Nephron progenitor cell (in vitro differentiated cells): ENCODE measurements at places on chromosomes 16 and 17.

GRCh38 chr17:51802544-51802943, 356.0 kb downstream of the CA10 start:
- H3K27ac ChIP-seq = no peak overlapping the region
- H3K4me1 ChIP-seq = no peaks in the 10 kb centered on the region
- H3K4me3 ChIP-seq = no peak overlapping the region
- no peaks in the 10 kb centered on the region for H3K36me3 ChIP-seq
- no peak for DNase-seq

DNA sequence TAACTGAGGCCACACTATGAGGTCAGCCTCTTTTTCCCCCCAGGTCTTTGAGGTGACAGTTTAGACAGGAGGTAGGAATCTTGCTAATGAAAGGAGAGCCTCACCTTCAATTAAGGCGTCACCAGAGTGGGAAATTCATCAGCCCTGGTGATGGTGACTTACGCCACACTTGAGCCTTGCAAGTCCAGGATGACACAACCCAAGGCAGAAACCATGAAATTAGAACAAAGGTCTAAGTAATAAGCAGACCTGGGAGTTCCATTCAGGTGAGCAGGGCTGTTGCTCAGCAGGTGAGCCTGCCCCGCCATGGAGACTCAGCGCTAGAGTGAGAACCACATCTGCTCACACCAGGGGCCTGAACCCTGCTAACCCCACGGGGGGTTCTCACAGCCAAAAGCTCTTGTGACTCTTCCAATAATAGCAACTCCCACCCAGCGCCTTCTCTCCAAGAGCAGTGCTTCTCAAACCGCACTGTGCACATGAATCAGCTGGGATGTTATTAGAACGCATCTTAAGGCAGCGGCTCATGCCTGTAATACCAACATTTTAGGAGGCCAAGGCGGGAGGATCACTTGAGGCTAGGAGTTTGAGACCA, 28.7 kb upstream of the KIFC3 start:
- DNase-seq = no peak
- H3K36me3 ChIP-seq = no peaks in the 10 kb centered on the region
- H3K4me3 ChIP-seq = no peak overlapping the region
- no peak overlapping the region for H3K27ac ChIP-seq
- H3K27me3 ChIP-seq = peaks cover 14% of the 10 kb centered on the region

DNA sequence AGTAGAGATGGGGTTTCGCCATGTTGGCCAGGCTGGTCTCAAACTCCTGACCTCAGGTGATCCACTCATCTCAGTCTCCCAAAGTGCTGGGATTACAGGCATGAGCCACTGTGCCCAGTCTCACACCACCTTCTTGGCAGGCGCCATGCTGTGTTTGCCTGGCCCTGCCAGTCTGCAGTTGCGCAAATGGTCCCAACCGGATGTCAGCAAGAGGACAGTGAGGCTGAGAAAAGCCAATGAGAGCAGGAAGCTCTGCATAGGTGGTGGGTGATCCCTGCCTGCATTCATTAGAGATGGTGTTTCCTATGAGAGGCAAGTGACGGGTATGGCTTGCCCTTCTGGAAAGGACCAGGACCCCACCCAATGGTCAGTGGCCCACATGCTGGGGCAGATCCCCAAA, 59.3 kb downstream of the PECAM1 start:
- no peaks in the 10 kb centered on the region for H3K36me3 ChIP-seq
- peaks cover 15% of the 10 kb centered on the region for H3K27me3 ChIP-seq
- H3K4me1 ChIP-seq = peaks cover 20% of the 10 kb centered on the region

DNA sequence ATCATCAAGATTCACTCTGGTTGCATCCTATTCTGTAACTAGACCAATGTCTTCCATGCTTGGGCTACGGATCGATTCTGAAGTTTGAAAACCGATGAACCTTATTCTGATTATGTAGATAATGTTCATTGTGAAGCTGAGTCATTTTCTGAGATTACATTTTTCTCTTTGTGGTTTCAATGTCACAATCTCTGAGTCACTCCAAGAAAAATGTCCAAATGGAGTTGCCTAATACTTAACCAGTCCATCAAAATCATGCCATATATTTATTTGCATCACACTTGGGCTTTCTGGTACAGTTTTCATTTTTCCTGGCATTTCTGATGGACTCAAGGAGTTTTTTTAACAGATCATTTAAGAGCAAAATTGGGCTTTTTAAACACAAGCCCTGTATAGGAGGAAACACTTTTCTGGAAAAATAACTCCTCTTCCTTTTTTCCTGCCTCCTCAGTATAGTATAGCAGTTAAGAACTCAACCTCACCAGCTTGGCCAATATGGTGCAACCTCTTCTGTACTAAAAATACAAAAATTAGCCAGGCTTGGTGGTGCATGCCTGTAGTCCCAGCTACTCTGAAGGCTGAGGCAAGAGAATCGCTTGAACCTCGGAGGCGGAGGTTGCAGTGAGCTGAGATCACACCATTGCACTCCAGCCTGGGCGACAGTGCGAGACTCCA, 17.5 kb downstream of the CACNG3 start:
- no peaks in the 10 kb centered on the region for H3K36me3 ChIP-seq
- no peak overlapping the region for H3K4me3 ChIP-seq
- no peak overlapping the region for H3K27ac ChIP-seq
- H3K27me3 ChIP-seq = no peaks in the 10 kb centered on the region
- DNase-seq = no peak

DNA sequence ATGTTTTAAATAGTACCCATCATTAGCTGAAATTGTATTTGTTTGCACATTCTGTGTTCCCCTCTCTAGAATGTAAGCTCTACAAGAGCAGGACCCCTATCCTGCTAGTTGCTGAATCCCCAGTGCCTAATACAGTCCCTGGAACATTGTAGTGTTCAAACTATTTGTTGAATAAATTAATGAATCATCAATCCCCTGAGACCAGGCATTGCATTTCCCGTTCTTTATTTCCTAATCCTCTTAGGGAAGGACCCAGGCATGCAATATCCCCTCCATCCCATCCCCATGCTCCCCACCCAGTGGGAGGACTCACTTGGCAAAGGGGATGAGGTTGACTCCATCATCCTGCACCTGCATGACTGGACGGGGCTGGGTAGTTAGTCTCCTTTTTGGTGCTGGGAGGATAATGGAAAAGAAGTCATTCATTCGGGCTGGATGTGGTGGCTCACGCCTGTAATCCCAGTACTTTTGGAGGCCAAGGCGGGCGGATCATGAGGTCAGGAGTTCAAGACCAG, 3.2 kb downstream of the INCA1 start:
- peaks cover 30% of the 10 kb centered on the region for H3K4me1 ChIP-seq
- no peak overlapping the region for H3K27ac ChIP-seq
- no peak overlapping the region for H3K4me3 ChIP-seq

DNA sequence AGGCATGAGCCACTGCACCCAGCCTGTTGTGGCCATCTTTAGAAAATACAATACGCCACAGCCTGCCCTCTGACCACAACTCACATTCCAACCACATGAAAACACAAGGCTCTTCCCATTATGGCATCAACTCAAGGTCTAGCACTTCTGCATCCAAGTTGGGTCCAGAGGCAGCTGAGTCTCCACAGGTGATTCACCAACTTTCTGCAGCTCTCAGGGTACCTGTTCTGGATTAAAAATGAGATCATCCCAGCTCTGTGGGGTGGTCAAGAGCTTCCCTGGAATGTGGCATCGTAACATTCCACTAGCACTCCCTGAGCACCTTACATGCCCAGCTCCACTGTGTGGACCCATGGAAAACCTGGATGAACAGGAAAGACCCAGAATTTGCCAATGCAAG, 9.9 kb upstream of the GUCY2D start:
- DNase-seq = no peak
- H3K36me3 ChIP-seq = no peaks in the 10 kb centered on the region
- H3K4me3 ChIP-seq = no peak overlapping the region
- H3K27me3 ChIP-seq = peaks cover 60% of the 10 kb centered on the region
- peaks cover 12% of the 10 kb centered on the region for H3K4me1 ChIP-seq

DNA sequence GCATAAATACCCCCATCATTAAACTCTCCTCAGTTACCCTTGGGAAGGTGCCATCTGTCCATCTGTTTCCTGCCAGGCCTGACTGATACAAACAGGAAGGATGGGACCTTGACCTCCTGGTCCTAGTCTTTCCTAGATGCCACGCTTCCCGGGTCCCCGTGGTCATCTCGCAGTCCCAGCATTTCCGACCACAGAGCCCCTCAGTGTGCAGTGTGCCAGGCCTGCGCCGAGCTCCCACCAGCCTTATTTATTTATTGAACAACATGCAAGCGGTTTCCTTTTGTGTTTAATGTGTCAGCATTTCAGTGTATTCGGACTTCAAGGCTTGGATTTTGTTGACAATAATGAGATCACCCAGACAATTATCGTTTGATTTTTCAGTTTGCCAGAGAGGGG, 45.6 kb upstream of the NKD1 start:
- H3K27me3 ChIP-seq = peaks cover 8% of the 10 kb centered on the region
- H3K36me3 ChIP-seq = no peaks in the 10 kb centered on the region
- H3K27ac ChIP-seq = no peak overlapping the region
- H3K4me3 ChIP-seq = no peak overlapping the region
- H3K4me1 ChIP-seq = peaks cover 53% of the 10 kb centered on the region

- DNase-seq = no peak
- peaks cover 22% of the 10 kb centered on the region for H3K4me1 ChIP-seq
- H3K4me3 ChIP-seq = no peak overlapping the region
- H3K27ac ChIP-seq = no peak overlapping the region
- no peaks in the 10 kb centered on the region for H3K36me3 ChIP-seq
These were observed 4.7 kb downstream of the CDH15 start for GRCh38 chr16:89176147-89176690.

GRCh38 chr16:88005181-88005581, 53.9 kb downstream of the BANP start:
- H3K4me3 ChIP-seq = no peak overlapping the region
- peaks cover 58% of the 10 kb centered on the region for H3K36me3 ChIP-seq
- peaks cover 4% of the 10 kb centered on the region for H3K27me3 ChIP-seq

DNA sequence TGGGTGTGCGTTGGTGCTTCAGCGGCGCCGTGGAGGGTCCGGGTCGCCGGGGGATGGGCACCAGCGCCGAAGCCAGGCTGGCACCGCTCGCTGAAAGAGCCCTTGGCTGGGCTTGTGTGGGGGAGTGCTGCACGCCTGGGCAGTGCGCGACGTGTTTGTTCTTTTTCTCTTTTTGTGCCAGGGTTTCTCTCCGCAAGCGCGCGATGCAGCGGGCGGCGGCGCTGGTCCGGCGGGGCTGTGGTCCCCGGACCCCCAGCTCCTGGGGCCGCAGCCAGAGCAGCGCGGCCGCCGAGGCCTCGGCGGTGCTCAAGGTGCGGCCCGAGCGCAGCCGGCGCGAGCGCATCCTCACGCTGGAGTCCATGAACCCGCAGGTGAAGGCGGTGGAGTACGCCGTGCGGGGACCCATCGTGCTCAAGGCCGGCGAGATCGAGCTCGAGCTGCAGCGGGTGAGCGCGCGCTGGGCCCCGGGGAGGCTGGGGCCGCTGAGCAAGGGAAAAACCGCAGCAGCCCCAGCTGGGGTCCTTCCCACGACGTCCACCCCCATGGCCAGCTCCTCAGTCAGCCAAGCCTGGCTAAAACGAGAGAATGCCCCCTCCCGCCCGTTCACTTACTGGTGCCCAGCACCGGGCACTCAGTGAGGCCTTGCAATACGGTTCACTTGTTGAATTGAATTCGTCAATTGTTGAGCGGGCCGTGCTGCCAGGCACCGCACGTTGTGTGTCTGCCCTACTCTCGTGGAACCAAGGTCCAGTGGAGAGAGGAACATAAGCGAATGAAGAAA, 541 bp downstream of the GPT2 start:
- peak; percentile 42 for DNase-seq
- peaks cover 53% of the 10 kb centered on the region for H3K4me1 ChIP-seq
- peaks cover 32% of the 10 kb centered on the region for H3K27me3 ChIP-seq
- H3K27ac ChIP-seq = peak overlapping the region; percentile 38

DNA sequence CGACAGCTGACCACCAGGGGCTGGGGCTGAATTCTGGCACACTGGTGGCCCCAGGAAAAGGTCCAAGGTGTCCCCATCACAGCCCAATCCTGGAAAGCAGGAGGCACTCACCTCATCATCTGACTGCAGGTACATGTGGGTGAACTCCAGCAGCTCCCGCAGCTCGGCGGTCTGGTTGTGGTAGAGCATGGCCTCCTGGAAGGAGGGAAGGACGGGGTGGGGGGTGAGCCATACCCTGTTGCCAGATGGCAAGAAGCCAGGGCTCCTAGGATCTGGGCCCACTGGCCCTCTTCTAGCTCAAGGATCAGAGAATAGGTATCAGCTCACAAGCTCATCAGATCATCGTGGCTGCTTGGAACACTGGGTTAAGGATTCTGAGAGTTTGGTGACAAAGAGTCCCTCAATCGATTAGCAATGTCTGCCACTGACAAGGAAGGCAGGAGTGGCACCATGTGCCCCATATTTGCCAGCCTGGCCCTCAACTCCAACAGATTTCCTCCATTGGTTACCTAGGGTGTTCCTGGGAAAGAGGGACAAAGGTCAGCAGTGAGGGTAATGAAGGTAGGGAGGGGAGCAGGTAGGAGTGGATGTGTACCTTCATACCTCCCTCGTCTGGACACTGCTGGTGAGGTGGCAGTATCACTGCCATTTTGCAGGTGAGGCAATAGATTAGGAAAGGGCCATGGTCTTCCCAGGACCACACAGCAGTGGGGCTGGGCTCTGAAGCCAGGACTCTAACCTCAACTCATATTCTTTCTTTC, 4.9 kb downstream of the P3H4 start:
- no peak overlapping the region for H3K4me3 ChIP-seq
- peaks cover 3% of the 10 kb centered on the region for H3K27me3 ChIP-seq
- no peak for DNase-seq

GRCh38 chr16:71254832-71255525, 24.5 kb upstream of the HYDIN start:
- H3K27ac ChIP-seq = peak overlapping the region; percentile 81
- H3K36me3 ChIP-seq = no peaks in the 10 kb centered on the region
- no peak overlapping the region for H3K4me3 ChIP-seq
- H3K4me1 ChIP-seq = peaks cover 15% of the 10 kb centered on the region

- no peak overlapping the region for H3K27ac ChIP-seq
- peaks cover 5% of the 10 kb centered on the region for H3K36me3 ChIP-seq
- H3K4me3 ChIP-seq = no peak overlapping the region
- peaks cover 42% of the 10 kb centered on the region for H3K4me1 ChIP-seq
These were observed 16.8 kb downstream of the CYB5D2 start for GRCh38 chr17:4159761-4160160.

DNA sequence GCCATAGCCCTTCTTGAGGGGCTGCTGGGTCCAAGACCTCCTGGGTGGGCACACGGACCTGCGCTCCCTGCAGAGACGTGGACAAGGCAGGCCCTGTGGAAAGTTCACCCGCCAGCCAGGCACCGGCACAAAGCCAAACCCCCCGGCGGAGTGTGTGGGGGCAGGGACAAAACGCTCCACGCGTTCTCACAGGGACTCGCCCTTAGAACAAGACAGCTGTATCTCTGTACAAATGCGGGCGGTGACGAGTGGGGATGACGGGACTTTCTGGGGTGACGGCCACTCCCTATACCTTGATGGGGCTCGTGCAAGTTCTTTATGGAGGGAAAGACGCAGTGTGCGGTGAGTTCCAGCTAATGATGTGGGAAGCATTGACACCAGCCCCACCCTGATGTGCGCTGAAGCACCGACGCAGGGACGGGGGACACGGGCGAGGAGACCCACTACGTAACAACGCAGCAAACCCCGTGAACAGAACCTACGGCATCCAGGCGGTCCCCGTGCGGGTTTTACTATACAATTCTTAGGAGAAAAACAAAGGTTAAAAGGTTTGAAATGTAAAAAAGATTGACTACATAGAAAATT, 49.4 kb downstream of the LMF1 start:
- no peak for DNase-seq
- H3K27me3 ChIP-seq = peaks cover 4% of the 10 kb centered on the region
- peak overlapping the region; percentile 29 for H3K27ac ChIP-seq
